Fibroblast of the aortic adventitia (primary cell): ENCODE measurements at places on chromosomes 3 and 15. TPM values are rescaled to one million over a fixed set of nuclear protein-coding genes. Genes with fewer than 3 reads are reported as not detected.

- no peak for DNase-seq
These were observed 741.8 kb downstream of the IGSF11 start for GRCh38 chr3:118292841-118293240.

- no peak for DNase-seq
These were observed 522.1 kb upstream of the TGFBR2 start for GRCh38 chr3:30084316-30084715.

DNA sequence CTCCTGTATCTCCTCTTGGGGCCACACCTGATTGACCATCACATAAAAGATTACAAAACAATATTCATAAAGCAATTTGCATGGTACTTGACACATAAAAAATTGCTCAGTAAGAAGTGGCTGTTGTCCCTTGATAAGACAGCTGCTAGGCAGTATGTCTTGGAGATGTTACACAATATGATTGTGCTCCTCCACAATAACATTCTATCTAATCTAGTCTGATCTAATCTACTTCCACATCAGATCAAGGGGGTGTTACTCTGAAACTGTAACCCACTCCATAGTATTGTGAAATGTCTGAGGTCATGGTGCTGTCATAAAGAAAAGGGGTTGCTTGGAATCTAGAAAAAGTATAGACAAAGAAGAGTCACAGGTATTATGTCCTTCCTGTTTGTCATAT is 23.4 kb upstream of the AQP9 start:
- no peak for DNase-seq

GRCh38 chr15:61923173-61923572 is 137.1 kb downstream of the VPS13C start:
- no peak for DNase-seq

DNA sequence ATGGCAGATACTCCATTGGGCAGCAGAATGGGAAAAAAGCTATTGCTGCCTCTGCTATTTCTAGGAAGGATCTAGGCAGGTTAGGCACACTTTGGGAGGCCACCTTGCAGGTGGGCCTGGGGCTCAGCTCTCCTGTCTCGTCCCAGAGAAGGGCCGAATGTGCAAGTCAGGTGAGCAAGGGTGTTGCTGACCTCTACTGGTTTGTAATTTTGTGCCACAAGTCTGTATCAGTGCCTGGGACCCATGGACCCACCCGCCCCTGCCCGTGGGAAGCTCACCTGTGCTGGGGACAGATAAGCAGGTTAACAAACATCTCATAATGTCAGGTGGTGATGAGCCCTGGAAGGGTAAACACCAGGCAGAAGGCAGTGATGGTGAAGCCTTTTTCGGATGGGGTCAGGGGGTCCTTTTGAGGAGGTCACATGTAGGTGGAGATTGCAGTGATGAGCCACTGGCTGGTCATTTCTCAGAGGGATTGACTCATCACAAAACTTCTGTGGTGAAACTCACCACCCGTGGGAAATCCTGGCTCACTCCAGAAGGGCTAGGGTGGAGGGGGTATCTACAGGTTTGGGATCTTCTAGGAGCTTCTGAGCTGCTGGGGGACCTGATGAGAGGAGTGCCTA is 161.3 kb downstream of the KLF13 start:
- peak; percentile 57 for DNase-seq

GRCh38 chr15:51380999-51381806 is 39.7 kb downstream of the GLDN start:
- peak; percentile 88 for DNase-seq

DNA sequence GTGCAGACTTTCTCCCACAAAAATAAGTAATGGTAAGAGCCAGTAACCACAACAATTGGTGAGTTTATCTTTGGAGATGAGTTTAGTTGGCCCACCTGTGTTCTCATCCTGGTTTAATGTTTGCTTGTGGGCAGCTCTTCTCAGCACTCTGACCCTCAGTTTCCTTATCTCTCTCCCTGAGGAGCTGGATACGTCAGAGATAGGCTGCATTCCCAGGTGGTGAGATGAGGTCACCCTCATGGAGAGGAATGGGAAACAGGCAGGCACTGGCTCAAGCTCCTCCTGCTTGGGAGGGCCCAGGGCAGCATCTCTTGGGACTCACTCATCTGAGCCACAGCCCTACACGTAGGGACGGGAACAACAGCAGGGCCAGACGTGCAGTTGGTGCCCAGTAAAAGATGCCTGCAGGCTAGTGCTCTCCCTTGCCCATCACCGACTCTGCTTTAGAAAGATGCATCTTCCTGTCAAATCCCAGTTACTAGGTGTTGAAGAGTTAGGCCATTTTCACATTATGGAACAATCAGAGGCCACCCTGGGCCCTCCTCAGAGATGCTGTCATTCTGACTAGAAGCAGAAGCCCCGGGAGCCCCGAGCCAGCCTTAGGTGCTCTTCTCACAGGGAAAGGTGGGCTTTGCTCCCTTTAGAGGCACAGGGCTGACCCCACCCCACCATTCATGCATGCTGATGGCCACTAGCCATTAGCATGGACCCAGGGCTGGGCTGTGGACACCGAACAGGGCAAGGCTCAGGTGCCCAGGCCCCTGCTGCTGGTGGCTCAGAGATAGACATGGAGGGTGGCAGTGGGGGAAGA is 59.7 kb downstream of the GRIP2 start:
- peak; percentile 83 for DNase-seq

- DNase-seq, result no peak
These were observed 11.7 kb upstream of the DUSP7 start for GRCh38 chr3:52068055-52068571.

DNA sequence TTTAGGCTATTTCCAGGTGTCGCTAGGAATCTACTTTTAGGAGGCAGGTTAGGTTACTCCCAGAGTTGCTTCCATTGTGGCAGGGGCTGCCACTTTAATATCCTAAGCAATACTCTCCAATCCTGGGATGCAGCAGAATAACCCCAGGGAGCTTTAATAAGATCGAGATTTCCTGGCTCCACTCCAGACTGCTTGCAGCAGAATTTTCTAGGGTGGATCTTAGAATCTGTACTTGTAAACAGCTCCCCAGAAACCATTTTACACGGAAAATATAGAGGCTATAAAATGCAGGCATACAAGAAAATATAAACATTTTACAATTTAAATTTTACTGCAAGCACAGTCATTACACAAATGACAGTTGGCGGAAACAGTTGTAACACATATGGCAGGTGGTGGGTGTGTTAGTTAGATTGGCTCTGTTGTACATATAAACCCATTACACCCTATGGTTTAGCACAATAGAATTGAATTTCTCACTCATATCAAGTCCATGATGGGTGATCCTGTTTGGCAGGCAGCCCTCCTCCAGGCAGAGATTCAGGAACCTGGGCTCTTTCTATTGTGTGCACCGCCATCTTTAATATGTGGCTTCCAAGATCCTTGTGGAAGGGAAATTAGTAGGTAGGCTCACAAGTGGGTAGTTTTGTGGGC is 35.0 kb upstream of the TNFAIP8L3 start:
- no peak for DNase-seq

DNA sequence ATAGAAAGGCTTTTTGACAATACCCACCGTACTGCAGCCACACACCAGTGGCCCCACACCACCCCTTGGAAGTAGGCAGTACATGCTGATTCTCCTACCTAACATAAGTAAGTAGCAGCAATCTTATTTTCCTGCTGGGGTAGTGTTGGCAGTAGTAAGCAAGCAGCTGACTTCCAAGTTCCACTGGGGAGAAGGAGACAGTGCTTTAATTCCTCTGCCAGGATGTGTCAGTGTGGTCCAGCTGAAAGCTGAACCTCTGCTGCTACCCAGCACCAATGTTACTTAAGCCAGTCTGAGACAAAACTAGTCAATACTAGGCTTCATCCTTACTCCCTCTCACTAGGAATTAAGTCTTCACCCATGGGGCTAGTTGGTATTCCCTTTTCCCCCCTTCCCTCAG is 74.7 kb downstream of the DZIP3 start:
- peak; percentile 2 for DNase-seq

DNA sequence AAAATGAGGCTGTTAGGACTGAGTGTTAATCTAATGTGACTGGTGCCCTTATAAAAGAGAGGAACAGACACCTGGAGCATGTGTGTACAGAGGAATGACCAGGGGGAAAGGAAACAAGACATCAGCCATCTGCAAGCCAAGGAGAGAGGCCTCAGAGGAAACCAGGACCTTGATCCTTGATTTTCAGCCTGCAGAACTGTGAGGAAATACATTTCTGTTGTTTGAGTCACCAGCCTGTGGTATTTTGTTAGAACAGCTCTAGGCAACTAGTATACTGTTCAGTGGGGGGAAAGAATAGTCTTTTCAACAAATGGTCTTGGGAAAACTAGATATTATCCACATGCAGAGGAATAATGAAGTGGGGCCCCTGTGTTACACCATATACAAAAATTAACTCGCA is 80.6 kb downstream of the CCR1 start:
- peak; percentile 84 for DNase-seq

Gene RAD54L2
- total RNA-seq, result 19.2 and 20.2 TPM in 2 replicates

DNA sequence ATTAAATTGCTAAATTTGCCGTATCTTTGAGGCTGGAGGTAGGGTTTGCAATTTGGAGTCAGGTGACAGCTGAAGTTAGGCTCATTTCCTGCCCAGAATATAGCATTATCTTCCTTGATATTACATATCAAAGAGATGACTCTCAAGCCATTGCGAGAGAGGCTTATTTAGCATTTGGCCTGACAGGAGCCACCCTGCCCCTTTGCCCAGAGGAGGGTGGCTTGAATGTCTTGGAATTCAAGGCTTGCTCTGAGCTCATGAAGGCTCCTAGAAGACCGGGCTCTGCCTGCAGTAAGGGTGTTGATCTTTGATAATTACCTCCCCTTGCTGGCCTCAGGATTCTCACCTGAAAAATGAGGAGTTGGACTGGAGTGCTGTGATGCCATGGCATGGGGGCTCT is 251.4 kb upstream of the C2CD4B start:
- DNase-seq, result no peak

DNA sequence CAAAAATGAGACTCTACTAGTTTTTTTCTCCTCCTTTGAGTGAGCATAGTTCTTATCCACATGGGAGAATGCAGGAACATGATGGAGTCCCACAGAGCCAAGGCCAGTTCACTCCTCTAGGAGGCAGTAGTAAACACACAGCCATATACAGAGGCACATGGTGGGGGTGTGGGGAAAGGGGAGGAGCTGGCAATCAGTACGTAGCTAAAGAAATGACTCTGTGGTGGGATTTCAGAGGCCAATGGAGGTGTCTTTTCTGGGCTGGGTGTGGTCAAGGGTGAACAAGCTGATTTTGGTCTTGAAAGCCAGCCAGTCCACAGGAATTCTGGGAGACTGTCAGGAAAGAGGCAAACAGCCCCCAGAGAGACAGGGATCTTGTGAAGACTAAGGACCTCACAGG is 6.6 kb upstream of the RAB11A start:
- DNase-seq, result peak; percentile 62

DNA sequence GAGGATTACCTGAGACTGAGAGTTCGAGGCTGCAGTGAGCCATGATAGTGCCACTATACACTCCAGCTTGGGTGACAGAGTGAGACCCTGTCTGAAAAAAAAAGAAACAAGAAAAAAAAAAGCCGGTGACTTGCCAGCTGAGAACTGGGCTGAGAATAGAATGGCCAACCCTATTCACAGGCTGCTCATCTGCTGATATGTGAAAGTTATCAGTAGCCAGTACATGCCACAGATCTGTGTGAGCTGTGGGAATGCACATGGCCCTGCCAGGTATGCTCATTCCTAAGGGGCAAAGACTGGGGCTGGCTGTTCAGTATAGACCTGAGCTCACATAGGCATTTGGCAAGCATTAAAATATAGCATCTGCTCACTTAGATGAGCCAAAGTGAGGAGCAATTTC is 30.9 kb downstream of the IL20RB start:
- DNase-seq, result no peak

GRCh38 chr3:175879417-175879816 is 1020.3 kb downstream of the NAALADL2 start:
- DNase-seq, result no peak

- no peak for DNase-seq
These were observed 25.5 kb downstream of the PTPN9 start for GRCh38 chr15:75553659-75554058.

DNA sequence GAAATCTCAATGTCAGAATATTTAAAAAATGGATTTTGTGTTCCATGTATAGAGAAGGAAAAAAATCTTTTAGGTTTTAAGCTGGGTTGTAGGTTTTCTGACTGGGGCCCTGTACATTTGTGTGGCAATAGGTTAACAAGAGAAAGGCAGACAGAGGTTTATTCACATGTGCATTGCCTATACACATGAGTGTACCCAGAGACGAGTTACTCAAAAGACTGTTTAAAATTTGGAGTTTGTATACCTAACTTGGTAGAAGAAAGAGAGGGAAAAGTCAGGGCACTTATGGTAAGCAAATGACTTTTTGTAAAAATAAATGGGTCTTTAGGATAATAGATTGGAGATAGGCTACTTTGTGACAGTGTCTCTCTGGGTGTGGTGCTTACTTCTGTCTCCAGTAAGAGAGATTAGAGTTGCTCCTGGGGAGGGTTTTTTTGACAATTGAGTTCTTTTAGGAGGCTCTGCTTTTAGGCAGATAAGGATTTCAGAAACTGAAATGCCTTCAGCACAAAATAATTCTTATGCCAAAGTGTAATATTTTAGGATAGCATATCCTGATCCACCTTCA is 225.2 kb downstream of the TCF12 start:
- DNase-seq, result no peak

Gene ACAD11
- 37.8 and 38.9 TPM in 2 replicates for total RNA-seq

GRCh38 chr15:35305031-35305550 is 220.0 kb upstream of the NANOGP8 start:
- no peak for DNase-seq

- no peak for DNase-seq
These were observed 201.5 kb downstream of the SOX2 start for GRCh38 chr3:181913254-181913653.

- no peak for DNase-seq
These were observed 79.1 kb downstream of the SMAD6 start for GRCh38 chr15:66780973-66781718.

DNA sequence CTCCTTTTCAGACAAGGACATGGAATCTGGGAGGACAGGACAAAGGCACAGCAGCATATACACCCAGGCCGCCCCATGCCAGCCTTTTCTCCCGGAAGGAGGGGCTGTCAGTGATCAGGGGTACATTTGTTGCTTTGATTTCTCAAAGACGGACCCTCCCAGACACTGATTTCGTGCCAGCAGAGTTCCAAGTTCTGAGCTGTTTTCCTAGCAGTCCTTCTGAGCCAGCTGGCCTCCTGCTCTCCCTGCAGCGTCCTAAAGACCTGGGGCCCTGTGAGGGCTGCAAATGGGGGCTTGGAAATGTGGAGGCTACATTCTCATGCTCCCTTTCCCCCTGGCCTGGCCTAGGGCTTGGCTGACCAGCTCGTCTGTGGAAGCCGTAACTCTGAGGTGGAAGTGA is 22.3 kb downstream of the CTSH start:
- no peak for DNase-seq

- DNase-seq, result no peak
These were observed 21.4 kb downstream of the CACNA2D2 start for GRCh38 chr3:50481992-50482391.

- DNase-seq, result no peak
These were observed 89.4 kb downstream of the PDE8A start for GRCh38 chr15:85071061-85071460.

Gene FSIP1
- total RNA-seq, result 1.4 and 4.2 TPM in 2 replicates

DNA sequence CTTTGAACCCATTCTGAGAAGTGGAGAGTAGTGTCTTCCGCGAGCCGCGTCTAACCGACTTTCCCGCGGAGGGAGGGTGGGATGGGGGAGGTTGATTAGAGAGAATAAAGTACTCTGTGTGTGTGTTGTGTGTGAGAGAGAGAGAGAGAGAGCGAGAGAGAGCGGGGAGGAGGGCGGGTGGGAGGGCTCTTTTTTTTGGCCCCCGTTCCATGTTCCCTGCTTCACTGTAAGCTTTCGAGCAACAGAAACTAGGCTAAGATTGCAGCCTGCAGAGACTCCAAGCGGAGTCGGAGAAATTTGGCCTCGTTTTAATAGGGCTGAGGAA is 1.6 kb upstream of the MEIS2 start:
- DNase-seq, result peak; percentile 90
